ENCODE measurements at places on chromosomes 6 and 20. TPM values are rescaled to one million over a fixed set of nuclear protein-coding genes. Genes with fewer than 3 reads are reported as not detected.

DACT2 gene
- total RNA-seq = not detected

VWA7 gene
- total RNA-seq = 0.67 TPM

PAK5 gene
- under 0.01 TPM for total RNA-seq

CCN6 gene
- not detected for total RNA-seq

SLCO4A1 gene
- 0.74 TPM for total RNA-seq

PTCRA gene
- total RNA-seq = not detected

CNR1 gene
- 0.45 TPM for total RNA-seq

TRAPPC3L gene
- total RNA-seq = not detected

LRRC1 gene
- total RNA-seq = 6.4 TPM

ADAM33 gene
- total RNA-seq = 14.7 TPM

HLA-DMA gene
- 2.7 TPM for total RNA-seq

MAPK13 gene
- total RNA-seq = 7.6 TPM

KCNK17 gene
- not detected for total RNA-seq
